Progenitor cell of endocrine pancreas (in vitro differentiated cells): ENCODE measurements at places on chromosomes 4 and X. TPM values are rescaled to one million over a fixed set of nuclear protein-coding genes. Genes with fewer than 3 reads are reported as not detected.

GRCh38 chrX:148535639-148536038, 35.2 kb downstream of the AFF2 start:
- no peak for DNase-seq

DNA sequence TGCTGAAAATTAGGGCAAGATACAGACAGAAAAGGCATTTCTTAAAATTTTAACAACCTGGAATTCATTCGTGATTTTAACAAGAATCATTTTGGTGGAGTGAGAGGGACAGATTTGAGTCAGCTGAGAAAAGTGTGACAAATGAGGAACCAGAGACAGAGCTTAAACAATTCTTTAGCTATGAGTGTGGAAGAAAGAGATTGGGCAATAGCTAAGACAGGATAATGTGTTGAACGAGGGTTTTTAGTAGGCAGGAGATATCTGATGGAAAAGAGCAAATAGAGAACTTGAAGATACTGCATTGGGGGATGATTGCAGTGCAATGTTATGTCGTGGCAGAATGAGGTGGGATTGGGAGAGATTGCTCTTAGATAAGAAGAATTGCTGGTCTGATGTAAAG, 164.2 kb upstream of the SPRY1 start:
- DNase-seq: no peak

RHOXF2B gene
- not detected in 2 replicates for total RNA-seq

ATP8A1 gene
- total RNA-seq: 13.7 and 14.6 TPM in 2 replicates

TSPYL2 gene
- total RNA-seq: 53.6 and 54.9 TPM in 2 replicates

- DNase-seq: no peak
These were observed 3.8 kb upstream of the MMGT1 start for GRCh38 chrX:135977611-135978010.

DNA sequence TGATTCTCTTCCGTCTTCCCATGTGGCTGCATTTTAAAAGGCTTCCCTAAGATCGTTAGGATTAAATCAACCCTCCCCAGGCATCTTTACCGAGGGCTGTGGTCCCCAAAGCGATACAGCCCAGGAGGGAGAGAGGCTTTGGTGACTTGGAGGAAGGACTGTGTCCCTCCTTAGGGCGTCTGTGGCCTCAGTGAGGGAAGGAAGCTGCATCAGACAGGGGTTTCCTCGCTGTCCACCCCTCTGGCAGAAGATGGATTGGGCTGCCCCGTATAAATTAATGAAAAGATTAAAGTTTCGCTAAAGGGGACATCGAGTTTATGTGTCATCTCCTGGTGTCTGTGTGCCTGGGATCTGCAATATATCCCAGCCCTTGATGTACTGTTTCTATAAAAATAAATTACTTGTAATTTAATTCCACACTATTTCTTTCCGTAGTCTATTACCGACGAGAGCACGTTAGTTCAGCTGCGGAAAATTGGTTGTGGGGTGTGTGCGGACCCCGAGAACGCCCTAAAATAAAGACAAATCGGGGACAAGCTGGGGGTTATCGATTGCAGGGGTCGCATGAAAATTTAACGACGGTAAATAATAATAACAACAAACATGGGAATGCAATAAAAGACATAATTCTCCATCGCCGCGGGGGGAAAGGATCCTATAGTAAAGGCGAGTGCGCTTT, 6.5 kb downstream of the SHOX start:
- DNase-seq: no peak

- no peak for DNase-seq
These were observed 223.5 kb upstream of the FAM241A start for GRCh38 chr4:111921714-111922113.

AREG gene
- 2.2 and 3.6 TPM in 2 replicates for total RNA-seq

DNA sequence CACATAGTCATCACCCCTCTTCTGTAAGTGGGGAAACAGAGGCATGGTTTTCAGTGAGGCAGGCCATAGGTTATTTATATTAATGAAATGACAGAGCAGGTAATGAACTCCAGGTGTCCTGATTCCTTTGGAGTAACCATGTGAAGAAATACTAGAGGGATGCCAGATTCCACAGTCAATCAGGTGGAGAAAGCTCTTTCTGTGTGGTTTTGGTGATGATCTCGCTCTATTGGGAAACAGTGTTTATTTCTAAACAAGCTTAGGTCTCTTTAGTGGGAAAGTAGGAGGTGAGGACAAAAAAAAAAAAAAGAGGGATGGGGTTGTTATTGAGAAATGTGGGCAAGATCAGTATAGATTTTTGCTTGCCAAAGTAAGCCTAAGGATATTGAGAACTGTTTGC, 12.2 kb downstream of the DOCK11 start:
- no peak for DNase-seq

- no peak for DNase-seq
These were observed 752 bp upstream of the ATP6AP2 start for GRCh38 chrX:40579900-40580536.

ITIH6 gene
- not detected in 2 replicates for total RNA-seq

SMIM10L2A gene
- total RNA-seq: 9.0 and 9.5 TPM in 2 replicates

- no peak for DNase-seq
These were observed 4.7 kb upstream of the LRAT start for GRCh38 chr4:154739111-154739510.

DNA sequence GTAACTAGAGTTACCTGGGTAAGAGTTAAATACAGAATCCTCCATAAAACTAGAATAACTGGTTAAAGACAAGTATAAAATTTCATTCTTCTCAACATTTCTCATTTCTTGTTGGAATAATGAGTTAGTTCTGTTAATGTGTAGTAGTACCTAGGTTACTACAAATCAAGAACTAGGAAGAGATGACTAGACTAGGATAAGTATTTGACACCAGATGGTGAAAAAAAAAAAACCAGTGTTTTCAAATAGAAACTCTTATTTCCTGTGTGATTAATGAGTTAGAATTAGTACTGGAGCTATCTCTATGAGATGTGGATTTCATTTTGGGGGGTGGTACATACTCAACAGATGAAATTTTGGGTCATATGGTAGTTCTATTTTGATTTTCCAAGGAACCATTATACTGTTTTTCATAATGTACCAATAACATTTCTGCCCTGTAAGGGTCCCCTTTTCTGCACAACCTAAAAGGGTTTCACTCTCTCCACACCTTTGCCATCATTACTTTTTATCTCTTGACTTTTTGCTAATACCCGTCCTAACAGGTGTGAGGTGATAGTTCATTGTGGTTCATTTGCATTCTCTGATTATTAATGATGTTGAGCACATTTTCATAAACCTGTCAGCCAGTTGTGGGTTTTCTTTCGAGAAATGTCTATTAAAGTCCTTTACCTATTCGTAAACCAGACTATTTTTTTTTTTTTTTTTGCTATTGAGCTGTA, 1.7 kb upstream of the VCX start:
- no peak for DNase-seq

DNA sequence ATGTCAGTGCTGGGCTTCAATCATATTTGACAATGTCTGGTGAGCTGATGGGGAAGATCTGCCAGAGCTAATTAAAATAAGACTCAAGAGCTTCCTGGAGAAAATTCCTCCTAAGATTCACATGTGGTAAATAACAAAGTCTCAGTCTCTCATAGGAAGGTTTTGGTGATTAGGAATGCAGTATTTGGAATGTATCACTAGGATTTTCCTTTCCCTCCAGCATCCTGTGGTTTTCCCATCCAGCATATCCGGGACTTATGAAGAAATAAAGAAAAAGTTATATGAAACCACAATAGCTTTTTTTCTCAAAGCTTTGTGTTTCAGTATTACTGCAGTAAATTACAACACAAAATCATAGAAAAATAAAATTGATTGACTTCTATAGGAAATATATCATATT, 1597.1 kb downstream of the ADGRL3 start:
- no peak for DNase-seq

CXCL1 gene
- 2.7 and 3.6 TPM in 2 replicates for total RNA-seq

XAGE1A gene
- not detected in 2 replicates for total RNA-seq

RTL5 gene
- total RNA-seq: 19.4 and 21.1 TPM in 2 replicates

- no peak for DNase-seq
These were observed 62.4 kb upstream of the CRMP1 start for GRCh38 chr4:5955201-5955821.

ZBTB49 gene
- 10.0 and 12.5 TPM in 2 replicates for total RNA-seq

DNA sequence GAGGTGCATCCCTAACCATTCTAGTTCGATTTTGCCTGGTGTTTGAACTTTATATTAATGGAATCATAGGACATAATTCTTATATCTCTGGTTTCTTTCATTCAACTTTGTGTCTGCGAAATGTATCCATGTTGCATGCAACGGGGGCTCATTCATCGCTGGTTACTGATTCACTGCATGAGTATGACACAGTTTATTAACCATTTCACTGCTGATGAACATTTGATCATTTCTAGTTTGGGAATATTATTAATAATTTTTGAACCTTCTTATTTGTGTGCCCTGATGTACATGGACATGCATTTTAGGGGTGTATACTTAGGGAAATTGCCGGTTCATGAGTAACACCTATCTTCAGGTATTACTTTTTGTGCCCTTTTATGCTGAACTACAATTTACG, 5.1 kb upstream of the TMEM271 start:
- DNase-seq: no peak

- no peak for DNase-seq
These were observed 173.0 kb upstream of the EMCN start for GRCh38 chr4:100690812-100691211.

CNGA1 gene
- total RNA-seq: 1.00 and 1.6 TPM in 2 replicates

DNA sequence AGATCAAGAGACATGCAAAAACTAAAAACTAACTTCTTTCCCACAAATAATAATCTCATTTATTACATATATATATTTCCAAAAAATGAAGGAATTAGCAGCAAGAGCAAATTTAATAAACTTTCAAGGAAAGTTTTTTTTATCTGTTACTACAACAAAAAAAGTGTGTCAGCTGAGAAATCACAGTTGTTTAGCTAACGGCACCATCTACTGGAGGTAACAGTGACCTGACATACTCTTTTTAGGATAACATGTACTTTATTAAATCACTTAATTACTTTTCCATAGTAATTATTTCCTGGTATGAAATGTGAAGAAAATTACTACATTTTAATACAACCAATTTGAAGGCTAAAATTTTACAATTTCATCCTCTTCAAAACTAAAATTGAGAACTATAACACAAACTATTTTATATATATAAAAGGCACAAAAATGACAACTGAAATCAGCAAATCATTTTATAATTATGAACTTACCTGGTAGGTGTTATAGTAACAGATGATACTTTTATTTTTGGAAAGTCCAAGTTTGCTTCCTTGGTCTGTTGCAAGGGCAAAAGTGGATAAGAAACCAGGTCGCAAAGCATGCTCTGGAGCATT, 9.1 kb downstream of the LAMTOR3 start:
- no peak for DNase-seq

GRCh38 chr4:29046186-29046585, 1674.0 kb upstream of the PCDH7 start:
- DNase-seq: no peak

DNA sequence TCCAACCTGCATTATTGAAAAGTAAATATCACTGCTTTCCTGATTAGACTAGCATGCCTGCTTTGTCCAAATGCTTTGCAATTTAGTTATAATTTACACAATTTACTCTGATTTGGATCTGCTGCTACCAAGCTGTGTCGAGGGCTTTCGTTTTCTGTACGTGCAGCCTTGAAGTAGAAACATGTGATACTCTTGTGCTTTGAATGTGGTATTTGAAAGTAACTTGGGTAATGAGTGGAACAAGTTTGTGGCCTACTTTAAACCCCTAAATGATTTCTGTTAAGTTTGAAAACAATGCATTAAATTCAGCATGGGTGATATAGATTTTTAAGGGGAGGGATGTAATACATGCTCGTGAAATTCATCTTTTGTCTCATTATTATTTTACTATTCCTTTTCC, 240.7 kb downstream of the IQCM start:
- no peak for DNase-seq

GRCh38 chrX:103941201-103941975, 21.0 kb upstream of the TMSB15B start:
- no peak for DNase-seq

DNA sequence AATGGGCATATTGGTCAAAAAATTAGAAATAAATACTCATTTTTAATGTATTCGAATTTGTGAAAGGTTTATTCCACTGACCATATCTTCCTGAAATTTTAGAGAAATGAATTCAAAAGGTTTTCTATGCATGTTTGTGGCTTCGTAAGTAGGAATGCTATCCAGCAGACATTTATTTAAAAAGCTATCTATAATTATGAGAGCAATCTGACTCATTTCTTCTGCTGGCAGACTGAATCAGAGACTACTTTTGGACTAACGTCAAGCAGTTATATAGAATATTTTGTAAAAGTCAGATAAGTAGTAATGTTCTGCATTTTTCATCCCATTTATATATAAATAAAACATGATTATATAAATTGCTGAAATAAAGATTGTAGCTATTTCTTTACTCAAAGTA, 125.0 kb downstream of the SPCS3 start:
- DNase-seq: no peak

- DNase-seq: no peak
These were observed 60.9 kb downstream of the SLC7A11 start for GRCh38 chr4:138181287-138181686.

MAGED4 gene
- 127 and 128 TPM in 2 replicates for total RNA-seq

MAGEA12 gene
- total RNA-seq: not detected in 2 replicates

CPEB2 gene
- total RNA-seq: 3.5 and 4.6 TPM in 2 replicates

MGARP gene
- total RNA-seq: 0.22 TPM in 1 of 2 replicates, not detected in the other

RXFP1 gene
- total RNA-seq: not detected in 2 replicates

ART3 gene
- total RNA-seq: 5.0 and 7.3 TPM in 2 replicates

KIT gene
- total RNA-seq: 20.7 and 20.9 TPM in 2 replicates

DNA sequence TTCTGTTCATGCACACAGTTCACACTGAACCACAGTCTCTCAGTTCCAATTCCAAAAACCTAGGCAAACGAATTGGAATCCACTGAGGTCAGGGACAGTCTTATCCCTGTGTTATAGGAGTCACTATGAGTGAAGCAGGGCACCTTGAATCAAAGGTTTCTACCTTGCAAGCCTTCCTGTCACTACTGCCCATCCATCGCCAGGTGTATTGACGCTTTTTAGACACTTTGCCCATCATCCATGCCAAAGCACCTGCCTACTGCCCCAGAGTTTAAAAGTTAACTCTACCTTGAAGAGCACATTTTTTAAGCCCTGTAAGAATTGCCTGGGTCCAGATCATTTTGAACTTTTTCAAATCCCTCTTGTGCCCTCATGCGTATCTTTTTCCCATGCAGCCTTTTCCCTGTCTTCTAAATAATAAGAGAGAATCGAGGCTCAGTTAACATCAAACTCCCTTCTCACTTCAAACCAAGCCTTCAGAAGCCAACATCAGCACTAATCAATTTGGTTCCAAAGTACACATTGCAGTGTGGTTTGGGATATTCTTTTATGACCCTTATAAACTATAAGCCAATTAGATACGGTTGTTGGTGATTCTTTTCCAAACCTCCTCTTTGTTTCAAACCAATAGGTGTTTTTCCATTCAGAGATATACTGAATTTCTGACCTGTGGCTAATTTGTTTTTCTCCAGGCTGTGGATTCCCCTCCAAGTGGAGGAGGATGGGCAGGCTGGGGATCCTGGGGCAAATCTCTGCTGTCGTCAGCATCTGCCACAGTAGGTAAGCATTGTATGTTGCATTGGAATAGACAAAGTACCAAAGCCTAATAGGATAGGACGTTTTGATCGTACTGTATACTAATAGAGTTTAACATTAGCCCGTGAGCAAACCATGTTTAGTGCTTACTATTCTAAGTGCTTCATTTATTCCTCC, 23.7 kb downstream of the FAM114A1 start:
- no peak for DNase-seq
